ENCODE measurements at places on chromosomes 2 and 18.

GRCh38 chr18:11885278-11885947 lies 22.7 kb downstream of the MPPE1 start:
- DNase-seq: no peak
- H3K36me3 ChIP-seq: peaks cover 25% of the 10 kb centered on the region
- H3K4me1 ChIP-seq: peaks cover 5% of the 10 kb centered on the region
- H3K27ac ChIP-seq: no peak overlapping the region

DNA sequence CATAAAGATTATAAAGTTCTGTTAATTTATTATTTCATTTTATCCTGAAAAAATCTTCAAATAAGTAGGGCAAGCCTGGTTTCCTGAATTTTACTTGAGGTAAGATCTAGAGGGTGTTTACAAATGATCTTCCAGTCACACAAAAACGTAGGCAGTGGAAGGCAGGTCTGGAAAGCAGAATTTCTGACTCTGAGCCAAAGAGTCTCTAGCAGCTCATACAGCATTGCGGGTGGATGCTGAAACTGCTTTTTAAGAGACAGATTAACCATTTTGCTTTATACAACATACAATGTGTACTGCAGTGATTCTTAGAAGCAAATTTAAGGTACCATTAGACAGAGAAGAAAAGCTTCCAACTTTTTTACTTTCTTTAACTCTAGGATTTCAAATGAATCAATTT lies 117.0 kb downstream of the FTCDNL1 start:
- DNase-seq: no peak
- no peaks in the 10 kb centered on the region for H3K4me1 ChIP-seq
- no peak overlapping the region for H3K4me3 ChIP-seq
- no peaks in the 10 kb centered on the region for H3K27me3 ChIP-seq

- H3K4me1 ChIP-seq: no peaks in the 10 kb centered on the region
- no peaks in the 10 kb centered on the region for H3K36me3 ChIP-seq
- peaks cover 2% of the 10 kb centered on the region for H3K27me3 ChIP-seq
- no peak overlapping the region for H3K27ac ChIP-seq
- no peak for DNase-seq
Observed at GRCh38 chr2:105455488-105456003, 56.7 kb upstream of the FHL2 start.

DNA sequence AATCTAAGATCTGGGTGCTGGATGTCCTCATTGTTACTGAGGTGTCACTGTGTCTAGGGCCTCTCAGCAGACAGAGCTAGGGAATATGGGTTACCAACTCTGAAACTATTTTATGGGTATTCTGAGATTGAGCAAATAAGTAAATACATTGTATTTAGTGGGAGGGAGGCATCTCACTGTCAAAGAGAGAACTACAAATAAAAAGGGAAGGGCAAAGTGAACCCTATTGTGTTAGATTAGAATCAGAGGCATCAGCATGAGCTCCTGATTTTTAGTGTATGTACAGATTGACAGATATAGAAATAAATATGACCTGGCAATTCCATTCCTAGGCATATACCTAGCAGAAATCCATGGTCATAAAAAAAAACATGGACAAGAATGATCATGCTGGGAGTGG lies 33.9 kb upstream of the RAB6C start:
- no peaks in the 10 kb centered on the region for H3K4me1 ChIP-seq
- H3K27me3 ChIP-seq: no peaks in the 10 kb centered on the region
- no peak for DNase-seq
- H3K4me3 ChIP-seq: no peak overlapping the region
- H3K36me3 ChIP-seq: no peaks in the 10 kb centered on the region

GRCh38 chr2:31002537-31003150 lies 135.6 kb downstream of the GALNT14 start:
- no peak overlapping the region for H3K4me3 ChIP-seq
- H3K27me3 ChIP-seq: no peaks in the 10 kb centered on the region
- H3K27ac ChIP-seq: no peak overlapping the region
- DNase-seq: no peak

DNA sequence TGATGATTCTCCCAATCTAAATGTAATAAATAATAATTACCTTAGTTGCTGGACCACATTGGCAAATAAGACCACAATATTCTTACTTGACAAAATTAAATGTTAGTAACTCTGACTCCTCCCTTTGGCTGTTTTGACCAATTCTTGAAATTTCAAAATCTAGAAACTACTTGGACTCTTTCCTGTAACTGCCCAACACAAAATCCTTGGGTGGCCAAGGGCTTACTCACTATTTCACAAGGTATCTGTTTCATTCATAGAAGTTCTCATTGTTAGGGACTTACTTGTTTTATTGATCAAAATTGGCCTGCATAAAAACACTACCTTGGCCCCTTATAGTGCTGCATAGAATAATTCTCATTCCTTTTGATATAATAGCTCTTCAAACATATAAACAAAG lies 19.4 kb downstream of the CDH20 start:
- DNase-seq: no peak
- no peaks in the 10 kb centered on the region for H3K36me3 ChIP-seq
- H3K27ac ChIP-seq: no peak overlapping the region
- H3K27me3 ChIP-seq: no peaks in the 10 kb centered on the region
- no peak overlapping the region for H3K4me3 ChIP-seq

GRCh38 chr2:22056621-22057132 lies 932.9 kb downstream of the TDRD15 start:
- H3K27ac ChIP-seq: no peak overlapping the region
- H3K4me3 ChIP-seq: no peak overlapping the region
- no peaks in the 10 kb centered on the region for H3K4me1 ChIP-seq
- no peak for DNase-seq
- H3K36me3 ChIP-seq: no peaks in the 10 kb centered on the region

GRCh38 chr18:12944709-12945108 lies 3.1 kb upstream of the SEH1L start:
- no peak for DNase-seq
- peaks cover 4% of the 10 kb centered on the region for H3K27me3 ChIP-seq
- H3K27ac ChIP-seq: no peak overlapping the region
- no peaks in the 10 kb centered on the region for H3K36me3 ChIP-seq
- no peak overlapping the region for H3K4me3 ChIP-seq

- no peak overlapping the region for H3K27ac ChIP-seq
- DNase-seq: no peak
- H3K4me1 ChIP-seq: peaks cover 13% of the 10 kb centered on the region
- H3K4me3 ChIP-seq: no peak overlapping the region
- no peaks in the 10 kb centered on the region for H3K36me3 ChIP-seq
- H3K27me3 ChIP-seq: no peaks in the 10 kb centered on the region
Observed at GRCh38 chr2:174027956-174028355, 62.8 kb upstream of the SP3 start.

- no peak for DNase-seq
- no peak overlapping the region for H3K27ac ChIP-seq
- H3K4me1 ChIP-seq: peaks cover 16% of the 10 kb centered on the region
- no peaks in the 10 kb centered on the region for H3K27me3 ChIP-seq
Observed at GRCh38 chr2:19580830-19581229, 222.4 kb upstream of the OSR1 start.

DNA sequence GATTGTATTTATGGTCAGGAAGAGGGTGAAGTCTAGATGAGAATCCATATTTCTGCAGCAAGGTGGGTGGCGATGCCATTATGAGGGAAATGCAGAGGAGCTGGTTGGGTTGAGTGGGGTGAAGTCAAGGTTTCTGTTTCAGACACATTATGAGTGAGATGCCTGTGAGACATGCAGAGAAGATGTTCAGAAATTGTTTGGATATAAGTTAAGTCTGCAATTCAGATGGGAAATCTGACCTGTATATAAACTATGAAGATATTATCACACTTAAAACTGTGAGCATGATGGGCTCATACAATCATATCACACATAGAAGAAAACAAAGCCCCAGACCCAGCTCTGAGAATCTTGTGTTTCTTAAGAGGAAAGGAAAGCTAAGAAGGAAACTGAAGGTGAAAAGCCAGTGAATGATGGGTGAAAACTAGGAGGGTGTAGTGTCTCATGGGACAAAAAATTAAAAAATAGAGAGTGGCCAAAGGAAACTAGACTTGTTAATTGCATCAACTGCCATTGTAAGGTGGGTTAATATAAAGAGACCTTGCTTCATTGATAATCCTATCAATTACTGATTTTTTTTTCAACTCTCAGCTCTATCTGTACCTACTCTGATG lies 14.2 kb downstream of the GALNT5 start:
- no peaks in the 10 kb centered on the region for H3K36me3 ChIP-seq
- no peak for DNase-seq
- peaks cover 1% of the 10 kb centered on the region for H3K27me3 ChIP-seq
- no peaks in the 10 kb centered on the region for H3K4me1 ChIP-seq
- H3K4me3 ChIP-seq: no peak overlapping the region

DNA sequence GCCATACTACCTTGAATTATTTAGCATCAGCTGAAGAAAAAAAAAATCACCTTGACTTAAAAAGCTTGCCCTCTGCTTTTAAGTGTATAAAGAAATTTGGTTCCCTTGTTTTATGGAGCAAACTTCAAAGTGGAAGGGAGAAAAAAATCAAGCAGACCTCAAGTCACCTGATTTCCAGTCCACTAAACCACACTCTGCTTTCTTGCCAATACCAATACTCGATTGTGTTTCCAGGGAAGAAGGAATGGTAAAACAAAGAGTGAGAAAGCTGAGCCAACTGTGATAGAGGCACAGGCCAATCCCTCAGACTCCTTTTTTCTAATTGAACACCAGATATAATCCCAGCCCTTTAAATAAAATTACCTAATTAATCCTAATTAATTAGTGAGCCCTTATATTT lies 587.3 kb downstream of the ARHGAP15 start:
- no peaks in the 10 kb centered on the region for H3K4me1 ChIP-seq
- no peaks in the 10 kb centered on the region for H3K36me3 ChIP-seq
- H3K27me3 ChIP-seq: peaks cover 1% of the 10 kb centered on the region
- H3K27ac ChIP-seq: no peak overlapping the region
- DNase-seq: no peak

- H3K4me1 ChIP-seq: peaks cover 15% of the 10 kb centered on the region
- no peak overlapping the region for H3K27ac ChIP-seq
- peaks cover 8% of the 10 kb centered on the region for H3K36me3 ChIP-seq
- no peak for DNase-seq
- H3K4me3 ChIP-seq: no peak overlapping the region
Observed at GRCh38 chr18:69758458-69758857, 189.2 kb downstream of the CD226 start.

DNA sequence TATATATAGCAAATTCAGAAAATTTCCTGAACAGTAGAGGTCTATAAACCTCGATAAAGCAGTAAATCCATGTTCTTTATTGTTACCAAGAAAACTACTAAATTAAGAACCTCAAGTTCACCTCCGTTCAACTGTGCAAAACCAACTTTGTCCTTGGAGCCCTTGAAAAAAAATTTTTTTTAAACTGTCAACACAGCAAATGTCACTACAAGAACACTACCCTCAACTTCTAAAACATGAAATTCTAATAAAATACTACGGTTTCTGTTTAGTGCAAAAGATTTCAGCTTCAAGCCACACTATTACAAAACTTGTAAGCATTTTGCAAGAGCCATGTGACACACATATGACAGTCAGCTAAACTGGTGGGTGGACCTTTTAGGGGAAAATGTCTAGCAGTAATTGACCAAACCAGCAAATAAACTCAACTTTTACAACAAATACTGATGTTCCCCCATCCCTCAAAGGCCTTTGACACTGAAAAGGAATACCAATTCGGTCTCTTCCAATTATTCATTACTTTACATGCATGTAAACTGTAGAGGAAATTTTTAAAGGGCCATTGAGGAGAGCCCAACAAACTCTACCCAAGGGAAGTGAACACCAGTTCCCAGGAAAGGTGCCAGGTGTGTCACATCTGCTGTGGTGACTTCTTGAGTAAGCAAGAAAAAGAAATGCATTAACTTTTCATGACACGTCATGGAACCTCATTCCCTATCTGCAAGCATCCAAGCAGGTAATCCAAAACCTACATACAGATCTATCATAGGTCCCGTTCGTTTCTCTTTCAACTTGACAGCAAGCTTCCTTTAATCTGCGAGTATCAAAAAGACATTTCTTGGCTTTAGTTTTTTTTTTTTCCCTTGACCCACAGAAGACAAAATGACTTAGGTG lies 1.4 kb downstream of the RAB1A start:
- no peak for DNase-seq
- H3K4me3 ChIP-seq: peak overlapping the region; percentile 100
- peaks cover 21% of the 10 kb centered on the region for H3K27me3 ChIP-seq
- H3K27ac ChIP-seq: peak overlapping the region; percentile 99
- H3K4me1 ChIP-seq: peaks cover 21% of the 10 kb centered on the region

Data from endothelial cell (in vitro differentiated cells).